ENCODE measurements at places on chromosomes 6 and 20.

- DNase-seq = no peak
Observed at GRCh38 chr6:15444881-15445280, 199.0 kb downstream of the JARID2 start.

- DNase-seq = no peak
Observed at GRCh38 chr20:57001126-57001767, 265.2 kb downstream of the BMP7 start.

GRCh38 chr20:50919567-50919966 lies 11.7 kb downstream of the ADNP start:
- DNase-seq = no peak

DNA sequence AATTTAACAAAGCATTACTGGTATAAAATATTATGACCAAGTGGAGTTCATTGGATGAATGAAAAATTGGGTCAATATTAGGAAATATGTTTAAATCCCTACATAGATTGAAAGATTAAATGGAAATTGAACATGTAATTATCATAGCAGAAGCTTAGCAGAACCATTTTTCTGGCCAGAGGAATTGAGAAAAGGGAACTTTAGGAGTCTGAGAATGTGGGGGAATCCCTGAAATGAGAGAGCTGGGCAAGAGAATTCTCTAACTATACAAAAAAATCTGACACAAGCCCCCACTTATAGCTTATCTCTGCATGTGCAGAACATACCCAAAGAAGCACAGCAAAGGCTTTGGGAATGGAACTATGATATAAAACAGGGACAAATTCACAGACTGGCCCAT lies 67.4 kb upstream of the ARHGAP18 start:
- DNase-seq = no peak

GRCh38 chr20:10040070-10040975 lies 5.5 kb downstream of the ANKEF1 start:
- DNase-seq = no peak

GRCh38 chr20:3502878-3503277 lies 32.1 kb downstream of the ATRN start:
- no peak for DNase-seq

DNA sequence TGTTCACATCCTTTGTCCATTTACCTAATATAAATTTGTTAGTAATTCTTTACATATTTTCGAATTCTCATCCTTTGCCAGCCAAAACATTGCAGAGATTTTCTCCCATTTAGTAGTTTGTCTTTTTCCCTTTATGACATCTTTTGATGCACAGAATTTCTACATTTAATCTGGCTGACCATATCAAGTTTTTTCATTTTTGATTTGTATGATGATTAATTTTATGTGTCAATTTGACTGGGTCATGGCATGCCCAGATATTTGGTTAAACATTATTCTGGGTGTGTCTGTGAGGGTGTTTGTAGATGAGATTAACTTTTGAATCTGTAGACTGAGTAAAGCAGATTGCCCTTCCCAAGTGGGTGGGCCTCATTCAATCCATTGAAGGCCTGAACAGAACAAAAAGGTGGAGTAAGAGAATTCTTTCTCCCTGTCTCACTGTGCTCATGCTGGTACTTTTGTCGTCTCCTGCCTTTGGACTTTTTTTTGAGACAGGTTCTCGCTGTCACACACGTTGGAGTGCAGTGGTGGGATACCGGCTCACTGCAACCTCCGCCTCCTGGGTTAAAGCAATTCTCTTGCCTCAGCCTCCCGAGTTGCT lies 72.1 kb upstream of the EPB41L1 start:
- DNase-seq = no peak

GRCh38 chr20:24066076-24066700 lies 77.6 kb upstream of the GGTLC1 start:
- peak; percentile 8 for DNase-seq

- no peak for DNase-seq
Observed at GRCh38 chr6:114055349-114055748, 84.4 kb upstream of the HDAC2 start.

- DNase-seq = peak; percentile 14
Observed at GRCh38 chr6:6724539-6725467, 136.3 kb downstream of the LY86 start.

DNA sequence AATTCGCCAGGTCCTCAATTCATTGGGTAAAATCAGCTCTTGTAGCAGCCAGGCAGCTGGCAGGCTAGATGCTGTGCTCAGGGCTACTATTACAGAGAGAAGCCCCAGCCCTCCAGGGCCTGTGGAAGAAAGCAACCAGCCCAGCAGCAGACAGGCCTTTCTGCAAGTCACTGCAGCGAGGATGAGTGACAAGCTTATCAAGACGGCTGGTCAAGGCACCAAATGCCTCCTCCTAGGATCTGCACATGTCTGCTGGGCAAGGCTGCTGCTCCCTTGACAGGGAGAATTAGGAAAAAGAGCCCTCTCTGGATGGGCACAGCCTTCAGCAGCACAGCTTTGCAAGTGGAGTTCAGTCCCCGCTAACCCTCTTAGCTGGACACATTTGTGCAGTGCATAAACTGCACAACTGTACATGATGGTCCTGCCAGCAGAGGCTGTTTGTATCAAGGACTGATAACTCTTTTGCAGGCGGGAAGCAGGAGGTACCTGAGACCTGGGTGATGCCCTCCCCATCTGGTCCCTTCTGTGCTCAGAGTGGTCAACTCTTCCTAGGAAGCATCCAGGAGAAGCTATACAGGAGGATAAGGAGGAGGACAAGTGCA lies 89.9 kb downstream of the CDC5L start:
- DNase-seq = no peak

DNA sequence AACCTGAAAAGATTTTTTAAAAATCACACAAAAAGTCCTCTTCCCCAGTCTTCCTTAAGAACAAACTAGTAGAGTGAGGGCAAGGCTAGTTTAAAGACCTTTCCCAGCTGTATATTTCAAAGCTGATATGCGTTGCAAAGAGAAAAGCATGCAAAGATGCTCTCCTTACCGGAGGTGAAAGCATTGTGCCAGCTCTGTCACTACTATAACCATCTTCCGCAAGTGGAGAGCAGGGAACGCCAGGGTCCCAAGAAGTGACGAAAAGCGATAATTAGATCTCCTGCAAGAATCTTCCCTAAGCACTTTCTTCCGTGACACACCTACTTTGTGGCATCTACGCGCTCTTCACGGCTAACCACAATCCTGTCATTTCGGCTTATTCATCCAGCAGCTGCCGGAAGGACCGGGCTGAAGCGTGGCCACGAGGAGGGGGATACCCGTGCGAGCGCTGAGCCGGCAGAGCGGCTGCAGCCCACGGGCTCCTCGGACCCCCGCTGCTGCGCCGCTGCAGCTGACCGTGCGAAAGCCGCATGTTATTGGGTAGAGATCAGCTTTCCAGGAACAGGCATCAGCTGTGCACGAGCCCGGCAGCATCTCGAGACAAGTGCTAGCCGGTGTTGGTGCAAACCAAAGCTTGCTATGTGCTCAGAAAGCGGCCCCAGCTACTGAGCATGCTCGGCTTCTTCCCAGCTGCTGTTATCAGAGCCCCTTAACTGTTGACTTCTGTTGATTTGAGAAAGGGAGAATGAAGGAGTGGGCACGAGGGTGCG lies 57.2 kb upstream of the ARHGAP18 start:
- DNase-seq = peak; percentile 17

- DNase-seq = no peak
Observed at GRCh38 chr6:3499603-3500002, 42.8 kb upstream of the SLC22A23 start.

DNA sequence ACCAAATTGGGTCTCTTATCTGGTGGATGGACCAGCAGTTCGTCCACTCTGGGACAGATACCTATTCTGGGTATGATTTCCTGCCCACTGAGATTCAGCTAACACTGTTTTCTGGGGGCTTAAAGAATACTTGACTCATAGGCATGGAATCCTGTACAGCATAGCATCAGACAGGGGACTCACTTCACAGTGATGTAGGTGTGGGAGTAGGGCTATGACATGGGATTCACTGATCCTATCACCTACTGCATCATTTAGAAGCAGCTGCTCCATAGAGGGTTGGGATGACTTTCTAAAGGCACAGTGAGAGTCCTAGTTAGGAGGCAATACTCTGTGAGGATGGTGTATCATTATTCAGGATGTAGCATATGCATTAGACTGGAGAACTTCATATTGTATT lies 74.5 kb upstream of the AHI1 start:
- DNase-seq = no peak

- no peak for DNase-seq
Observed at GRCh38 chr6:129133770-129134192, 250.8 kb downstream of the LAMA2 start.
